ENCODE measurements at places on chromosomes 7 and 10.

DNA sequence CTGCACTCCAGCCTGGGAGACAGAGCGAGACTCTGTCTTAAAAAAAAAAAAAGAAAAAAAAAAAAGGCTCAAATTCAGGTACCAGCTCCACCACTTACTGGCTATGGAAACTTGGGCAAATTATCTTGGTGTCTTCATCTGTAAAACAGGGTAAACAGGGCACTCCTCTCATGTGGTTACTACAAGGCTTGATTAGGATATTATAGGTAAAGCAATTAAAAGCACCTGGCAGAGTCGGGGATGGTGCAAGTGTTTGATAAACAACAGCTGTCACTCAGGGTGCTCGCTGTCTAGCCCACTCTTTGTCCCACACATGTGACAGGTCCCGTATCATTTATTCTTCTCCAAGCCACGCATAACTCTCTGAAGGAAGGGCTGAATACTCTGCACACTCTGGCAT, 96.9 kb downstream of the SORBS1 start:
- DNase-seq = no peak

- DNase-seq = no peak
Observed at GRCh38 chr7:107989618-107990373, 13.2 kb downstream of the LAMB1 start.

DNA sequence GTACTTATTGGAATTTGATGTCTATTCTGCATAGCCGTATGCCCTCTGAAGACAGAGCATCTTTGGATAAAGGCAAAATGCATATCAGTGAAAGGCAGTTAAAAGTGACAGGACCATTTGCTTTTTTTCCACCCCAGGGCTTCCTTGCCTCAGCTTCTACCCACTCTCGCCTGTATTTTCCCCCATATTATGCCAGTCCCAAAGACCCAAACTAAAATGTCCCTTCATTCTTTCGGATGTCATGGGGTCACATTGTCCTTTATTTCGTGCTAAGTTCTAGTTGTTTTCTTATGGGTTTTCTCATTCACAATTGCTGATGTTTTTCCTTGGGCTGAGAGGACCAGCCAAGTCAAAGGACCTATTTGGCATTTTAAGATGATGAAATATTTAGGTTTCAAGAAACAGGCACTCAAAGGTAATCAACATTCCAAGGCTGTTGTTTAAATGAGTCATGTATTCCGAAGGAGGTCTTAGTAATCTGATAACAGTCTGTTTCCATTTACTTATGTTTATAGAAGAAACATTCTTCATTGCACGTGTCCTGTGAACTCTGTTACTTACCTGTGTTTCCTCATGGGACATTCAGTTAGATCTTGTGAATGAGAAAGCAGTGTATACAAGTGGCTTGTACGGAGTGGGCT, 74.1 kb downstream of the DNAH11 start:
- no peak for DNase-seq

DNA sequence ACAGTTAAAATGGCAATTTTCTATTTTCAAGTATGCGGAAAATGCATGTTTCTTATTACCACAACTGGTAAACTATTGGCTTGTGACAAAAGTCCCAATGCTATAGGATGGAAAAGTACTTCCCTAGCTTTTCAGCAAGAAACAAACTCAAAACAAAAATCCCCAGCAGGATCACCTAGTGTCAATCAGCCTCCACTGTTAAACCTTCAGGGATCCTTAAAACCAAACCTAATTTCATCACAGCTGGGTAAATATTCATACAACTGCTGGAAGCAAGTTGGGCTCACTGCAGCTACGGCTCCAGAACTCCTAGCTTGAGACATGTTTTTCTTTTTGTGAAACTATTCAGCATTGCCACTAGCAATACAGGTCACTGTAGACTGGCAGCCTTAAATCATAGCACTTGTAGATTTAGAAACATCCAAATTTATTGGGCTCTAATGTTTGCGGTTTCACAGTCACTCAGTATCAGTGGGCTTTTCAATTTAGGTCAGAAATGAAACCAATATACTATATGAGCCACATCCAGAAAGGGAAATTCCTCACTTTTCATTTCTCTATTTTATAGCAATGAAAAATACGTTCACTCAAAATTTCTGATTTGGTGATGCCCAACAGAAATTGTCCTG, 145.2 kb upstream of the ANK3 start:
- DNase-seq = no peak

DNA sequence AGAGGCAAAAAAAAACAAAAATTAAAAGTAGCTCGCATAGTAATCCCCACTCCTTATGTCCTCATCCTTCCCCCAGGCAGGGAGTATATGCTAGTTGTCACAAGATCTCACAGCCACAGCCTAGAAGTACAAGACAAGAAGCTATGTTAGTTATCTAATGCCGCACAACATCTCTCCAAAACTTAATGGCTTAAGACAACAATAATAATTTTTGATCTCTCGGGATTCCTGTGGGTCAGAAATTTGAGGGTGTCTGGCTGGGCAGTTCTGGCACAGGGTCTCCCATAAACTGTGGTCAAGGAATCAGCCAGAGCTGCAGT, 39.7 kb downstream of the CPVL start:
- no peak for DNase-seq

- no peak for DNase-seq
Observed at GRCh38 chr7:103396471-103396870, 49.0 kb downstream of the PSMC2 start.

GRCh38 chr7:85510287-85510686, 323.4 kb upstream of the SEMA3D start:
- no peak for DNase-seq

DNA sequence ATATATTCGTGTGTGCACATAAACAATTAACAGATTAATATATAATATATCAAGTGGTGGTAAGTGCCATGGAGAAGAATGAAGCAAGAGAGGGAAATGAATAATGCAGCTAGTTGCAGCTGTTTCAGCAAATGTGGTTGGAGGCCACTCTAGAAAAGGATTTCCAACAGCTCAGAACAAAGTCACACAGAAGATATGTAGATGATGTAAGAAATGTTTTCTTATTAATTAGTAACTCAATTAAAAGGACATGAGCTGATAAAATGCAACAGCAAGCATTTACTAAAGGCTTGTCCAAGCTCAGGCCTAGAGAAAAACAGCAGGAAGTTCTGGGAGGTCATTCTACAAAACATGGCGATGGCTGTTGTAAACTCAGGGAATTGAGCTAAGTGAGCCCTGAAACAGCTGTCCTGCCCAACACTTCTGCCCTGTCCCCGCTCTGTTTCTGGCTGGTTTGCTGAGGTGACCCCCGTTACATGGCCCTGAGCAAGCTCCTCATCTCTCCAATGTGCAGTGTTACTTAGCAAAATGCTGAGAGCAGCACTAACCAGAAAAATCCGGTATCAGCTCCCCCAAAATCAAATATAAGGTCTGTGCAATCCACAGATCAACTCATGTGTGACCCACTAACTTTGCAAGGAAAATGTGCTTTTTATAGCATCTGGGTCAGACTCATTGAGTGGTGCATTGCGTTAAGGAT, 23.4 kb upstream of the C10orf67 start:
- no peak for DNase-seq

- no peak for DNase-seq
Observed at GRCh38 chr7:3404501-3404900, 103.4 kb downstream of the SDK1 start.

- DNase-seq = no peak
Observed at GRCh38 chr7:47288060-47288459, 293.9 kb downstream of the TNS3 start.

GRCh38 chr7:68783684-68784083, 814.6 kb upstream of the AUTS2 start:
- DNase-seq = no peak

GRCh38 chr7:22665923-22666322, 61.1 kb upstream of the IL6 start:
- DNase-seq = no peak

GRCh38 chr10:10053051-10053450, 964.6 kb upstream of the CELF2 start:
- no peak for DNase-seq

DNA sequence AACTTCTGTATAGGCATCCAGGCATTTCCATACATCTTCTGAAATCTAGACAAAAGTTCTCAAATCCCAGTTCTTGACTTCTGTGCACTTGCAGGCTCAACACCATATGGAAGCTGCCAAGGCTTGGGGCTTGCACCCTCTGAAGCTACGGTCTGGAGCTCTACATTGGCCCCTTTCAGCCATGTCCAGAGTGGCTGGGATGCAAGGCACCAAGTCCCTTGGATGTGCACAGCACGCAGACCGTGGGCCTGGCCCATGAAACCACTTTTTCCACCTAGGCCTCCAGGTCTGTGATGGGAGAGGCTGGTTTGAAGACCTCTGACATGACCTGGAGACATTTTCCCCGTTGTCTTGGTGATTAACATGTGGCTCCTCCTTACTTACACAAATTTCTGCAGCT, 1645.1 kb downstream of the REEP3 start:
- no peak for DNase-seq

DNA sequence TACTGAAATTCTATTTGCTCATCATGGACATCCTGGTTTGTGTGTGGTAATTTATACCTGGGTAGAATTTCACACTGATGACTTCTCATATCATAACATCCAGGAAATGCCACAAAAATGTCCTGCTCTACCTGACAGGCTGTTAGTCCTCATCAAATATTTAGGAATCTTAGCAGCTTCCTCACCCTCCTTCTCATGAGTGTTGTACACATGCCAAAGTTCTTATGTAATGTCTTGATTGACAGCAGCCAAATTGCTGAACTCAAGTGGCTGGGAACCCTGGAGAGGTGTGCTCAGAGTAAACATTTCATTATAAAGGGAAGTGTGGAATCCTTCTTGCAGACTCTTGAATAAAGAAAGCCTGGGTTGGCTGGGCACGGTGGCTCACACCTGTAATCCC, 8.9 kb downstream of the EEPD1 start:
- no peak for DNase-seq

DNA sequence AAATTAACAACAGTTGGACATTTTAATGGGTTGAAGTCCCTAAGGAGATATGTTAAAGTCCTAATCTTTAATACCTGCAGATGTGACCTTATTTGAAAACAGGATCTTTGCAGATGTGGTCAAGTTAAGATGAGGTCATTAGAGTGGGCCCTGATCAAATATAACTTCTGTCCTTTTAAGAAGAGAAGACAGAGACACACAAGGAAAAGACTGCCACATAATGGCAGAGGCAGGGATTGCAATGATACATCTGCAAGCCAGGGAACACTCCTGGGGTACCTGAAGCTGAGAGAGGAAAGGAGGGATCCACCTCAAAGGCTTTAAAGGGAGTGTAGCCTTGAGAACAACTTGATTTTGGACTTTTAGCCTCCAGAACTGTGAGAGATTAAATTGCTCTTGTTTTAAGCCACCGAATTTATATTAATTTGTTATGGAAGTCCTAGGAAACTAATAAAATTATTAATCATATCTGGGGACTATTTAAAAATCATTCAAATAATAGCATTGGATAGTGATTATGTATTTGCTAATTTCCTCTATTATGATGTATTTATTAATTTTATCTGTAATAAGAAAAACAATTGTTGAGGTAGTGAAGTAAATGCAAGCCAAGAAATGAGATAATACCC, 700.0 kb upstream of the PCDH15 start:
- no peak for DNase-seq

All from HuH-7 (cell line).